HuH-7.5 (cell line): ENCODE measurements at places on chromosomes 13 and 19.

- no peak for DNase-seq
Measured at GRCh38 chr13:65472336-65472735, 1757.8 kb downstream of the PCDH9 start.

DNA sequence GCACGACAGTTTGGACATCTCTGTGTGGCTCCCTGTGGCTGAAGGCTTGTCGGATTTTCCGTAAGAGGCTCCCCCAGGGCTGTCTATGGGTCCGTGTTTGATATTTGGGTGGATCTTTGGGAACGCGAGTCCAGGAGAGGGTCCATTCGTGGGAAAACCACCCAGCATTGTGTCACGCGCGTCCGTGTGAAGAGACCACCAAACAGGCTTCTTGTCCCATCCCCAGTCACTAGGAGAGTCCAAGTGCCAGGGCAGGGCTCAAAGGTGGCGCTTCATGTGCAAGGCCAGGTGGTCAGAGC, 2.4 kb downstream of the KLF1 start:
- no peak for DNase-seq

DNA sequence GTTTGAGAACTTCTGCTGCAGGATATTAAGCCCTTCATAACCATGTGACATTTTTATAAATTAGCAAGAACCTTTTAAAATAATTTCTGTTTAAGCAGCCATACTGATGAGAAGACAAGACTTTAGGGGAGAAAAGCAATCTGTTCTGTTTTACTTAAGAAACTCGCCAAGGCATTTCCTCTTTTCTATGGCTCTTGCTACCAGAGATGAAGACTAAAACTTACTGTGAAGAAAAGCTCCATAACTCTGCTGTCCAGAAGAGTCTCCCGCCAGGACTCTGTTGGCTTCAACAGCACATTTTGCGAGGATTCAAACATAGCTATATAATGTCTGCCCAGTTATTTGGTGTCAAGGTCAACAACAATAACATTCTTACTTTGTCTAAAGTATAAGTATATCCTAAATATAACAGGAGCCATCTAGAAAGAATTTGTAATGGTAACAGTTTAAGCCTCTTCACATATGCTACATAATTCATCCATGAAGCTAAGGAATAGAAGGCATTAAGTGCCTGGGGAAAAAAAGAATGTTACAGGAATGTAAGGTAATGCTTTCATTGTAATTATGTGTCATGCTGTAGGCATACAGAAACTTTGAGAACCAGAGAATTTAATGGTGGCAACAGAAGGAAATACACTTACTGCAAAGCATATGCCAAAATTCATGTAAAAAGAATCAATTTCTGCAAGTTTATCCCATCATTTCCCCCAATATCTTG, 53.2 kb upstream of the EEF1AKMT1 start:
- DNase-seq, result no peak

- DNase-seq, result peak; percentile 73
Measured at GRCh38 chr13:32001154-32001768, 30.3 kb upstream of the FRY start.
